RWPE2 (cell line): ENCODE measurements at places on chromosomes 13 and 19.

- no peak for DNase-seq
These were observed 5.5 kb upstream of the PDE4C start for GRCh38 chr19:18231775-18232174.

GRCh38 chr13:41639237-41639904, 182.0 kb downstream of the RGCC start:
- DNase-seq = no peak

DNA sequence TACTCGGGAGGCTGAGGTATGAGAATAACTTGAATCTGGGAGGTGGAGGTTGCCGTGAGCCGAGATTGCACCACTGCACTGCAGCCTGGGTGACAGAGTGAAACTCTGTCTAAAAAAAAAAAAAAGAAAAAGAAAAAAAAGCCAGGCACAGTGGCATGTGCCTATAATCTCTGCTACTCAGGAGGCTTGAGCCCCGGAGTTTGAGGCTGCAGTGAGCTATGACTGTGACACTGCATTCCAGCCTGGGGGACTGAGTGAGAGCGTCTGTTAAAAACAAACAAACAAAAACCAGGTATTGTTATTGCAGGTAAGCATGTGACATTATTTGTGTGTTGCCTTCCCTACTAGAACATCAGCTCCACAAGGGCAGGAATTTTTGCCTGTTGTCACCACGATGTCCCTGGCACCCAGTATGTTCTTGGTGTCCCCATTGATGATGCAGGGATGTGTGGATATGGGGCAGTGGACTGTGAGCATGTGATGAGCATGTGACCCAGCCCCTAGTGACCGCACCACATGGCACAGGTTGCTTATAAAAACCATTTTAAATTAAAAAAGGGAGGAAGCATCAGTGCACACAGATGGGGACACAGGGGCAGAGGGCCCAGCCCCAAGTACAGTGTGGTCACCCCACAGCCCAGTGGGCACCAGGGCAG, 1.6 kb upstream of the KANK2 start:
- DNase-seq = no peak

DNA sequence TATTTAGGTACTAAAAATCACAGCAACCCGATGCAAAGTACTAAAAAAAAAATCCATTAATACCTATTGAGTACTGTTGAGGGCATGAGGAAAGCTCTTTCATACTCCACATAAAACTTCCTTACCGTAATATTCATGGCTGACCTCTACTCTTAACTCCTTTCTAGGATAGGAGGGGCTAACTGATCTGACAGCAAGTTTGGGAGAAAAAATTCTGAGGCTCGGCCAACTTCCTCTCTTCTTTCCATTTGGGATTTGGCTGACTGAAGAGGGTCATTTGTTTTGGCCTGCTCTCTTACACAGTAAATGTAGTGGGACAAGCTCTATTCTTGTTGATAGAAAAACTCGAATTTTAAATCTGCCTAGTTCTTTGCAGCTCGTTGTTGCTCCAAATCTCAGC, 9.4 kb upstream of the USPL1 start:
- DNase-seq = no peak

- peak; percentile 68 for DNase-seq
These were observed 314.2 kb downstream of the DLEU7 start for GRCh38 chr13:50529154-50529882.

DNA sequence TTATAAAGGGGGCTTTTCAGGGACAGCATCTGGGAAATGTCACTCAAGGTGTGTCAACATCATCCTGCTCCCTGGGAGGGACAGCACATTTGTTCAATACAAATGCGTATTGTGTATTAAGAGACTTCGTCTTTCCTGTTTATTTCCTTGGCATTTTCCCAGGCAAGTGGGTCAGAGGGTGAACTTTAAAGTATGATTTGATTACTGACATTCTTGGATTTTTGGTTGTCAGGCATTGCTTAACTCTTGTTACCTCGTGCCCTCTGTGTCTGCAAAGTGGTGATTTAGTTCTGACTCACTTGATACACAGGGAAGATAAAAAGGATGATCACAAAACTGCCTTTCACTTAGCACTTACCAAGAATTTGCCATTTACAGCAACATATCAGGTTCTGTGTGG, 292.7 kb downstream of the SUCLA2 start:
- no peak for DNase-seq

DNA sequence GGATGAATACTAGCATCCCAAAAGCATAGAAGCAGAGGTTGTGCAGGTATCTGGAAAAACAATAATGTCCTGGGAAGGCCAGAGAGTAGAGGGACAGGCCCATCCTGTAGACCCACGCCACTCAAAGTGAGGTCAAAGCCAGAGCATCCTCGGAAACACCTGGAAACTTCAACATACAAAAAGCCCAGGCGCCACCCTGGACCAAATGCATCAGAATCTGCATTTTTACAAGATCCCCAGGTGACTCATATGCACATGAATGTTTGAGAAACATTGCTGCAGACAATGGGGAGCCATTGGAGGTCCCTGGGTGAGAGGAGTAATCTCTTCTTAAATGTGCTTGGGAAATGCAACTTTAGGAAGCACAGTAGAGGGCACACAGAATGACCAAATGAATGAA, 684.1 kb downstream of the DIAPH3 start:
- DNase-seq = no peak

DNA sequence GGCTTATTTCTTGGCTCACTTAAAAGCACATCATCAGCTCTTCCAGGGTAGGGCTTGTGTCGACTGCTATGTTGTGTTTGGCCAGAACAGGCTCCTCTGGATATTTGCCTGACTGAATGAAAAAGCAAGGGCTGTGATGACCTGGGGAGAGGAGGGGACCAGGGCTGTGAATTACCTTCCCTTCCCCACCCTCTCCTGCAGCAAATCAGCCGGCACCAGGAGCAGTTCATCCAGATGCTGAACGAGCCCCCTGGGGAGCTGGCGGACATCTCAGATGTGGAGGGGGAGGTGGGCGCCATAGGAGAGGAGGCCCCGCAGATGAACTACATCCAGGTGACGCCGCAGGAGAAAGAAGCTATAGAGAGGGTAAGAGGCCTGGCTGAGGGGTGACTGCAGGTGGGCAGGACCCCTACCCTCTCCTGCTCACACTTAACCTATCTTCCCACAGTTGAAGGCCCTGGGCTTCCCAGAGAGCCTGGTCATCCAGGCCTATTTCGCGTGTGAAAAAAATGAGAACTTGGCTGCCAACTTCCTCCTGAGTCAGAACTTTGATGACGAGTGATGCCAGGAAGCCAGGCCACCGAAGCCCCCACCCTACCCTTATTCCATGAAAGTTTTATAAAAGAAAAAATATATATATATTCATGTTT, 4.4 kb downstream of the GADD45GIP1 start:
- no peak for DNase-seq

- DNase-seq = no peak
These were observed 7.0 kb upstream of the MAP3K10 start for GRCh38 chr19:40184273-40184672.

DNA sequence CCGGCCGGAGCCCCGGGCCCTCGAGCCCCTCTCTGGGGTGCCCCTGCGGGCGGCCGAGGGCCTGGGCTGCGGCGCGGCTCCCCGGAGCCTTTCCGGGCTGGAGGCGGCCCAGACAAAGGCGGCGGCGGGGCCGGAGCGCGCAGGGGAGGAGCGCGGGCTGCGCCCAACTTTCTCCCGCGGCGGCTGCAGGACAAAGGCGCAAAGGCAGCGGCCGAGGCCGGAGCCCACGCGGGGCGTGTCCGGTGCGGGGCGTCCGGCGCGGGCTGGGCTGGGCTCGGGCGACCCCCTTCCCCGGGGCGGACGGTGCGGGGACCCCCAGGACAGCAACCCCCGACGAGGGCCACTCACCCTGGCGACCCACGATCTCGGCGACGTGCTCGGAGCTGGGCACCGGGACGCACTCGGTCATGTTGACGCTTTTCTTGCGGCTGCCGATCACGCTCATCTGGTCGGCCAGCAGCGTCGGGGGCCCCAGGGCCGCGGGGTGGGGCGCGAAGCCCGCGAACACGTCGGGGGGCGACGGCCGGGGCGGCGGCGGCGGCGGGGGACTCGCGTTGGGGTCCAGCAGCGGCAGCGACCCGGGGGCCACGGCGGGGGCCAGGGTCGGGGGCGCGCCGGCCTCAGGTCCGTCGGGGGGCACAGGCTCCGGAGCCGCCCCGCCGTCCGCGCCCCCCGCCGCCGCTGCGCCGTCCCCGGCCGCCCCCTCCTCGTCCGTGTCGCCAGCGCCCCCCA, 843 bp downstream of the MEX3D start:
- DNase-seq = no peak

DNA sequence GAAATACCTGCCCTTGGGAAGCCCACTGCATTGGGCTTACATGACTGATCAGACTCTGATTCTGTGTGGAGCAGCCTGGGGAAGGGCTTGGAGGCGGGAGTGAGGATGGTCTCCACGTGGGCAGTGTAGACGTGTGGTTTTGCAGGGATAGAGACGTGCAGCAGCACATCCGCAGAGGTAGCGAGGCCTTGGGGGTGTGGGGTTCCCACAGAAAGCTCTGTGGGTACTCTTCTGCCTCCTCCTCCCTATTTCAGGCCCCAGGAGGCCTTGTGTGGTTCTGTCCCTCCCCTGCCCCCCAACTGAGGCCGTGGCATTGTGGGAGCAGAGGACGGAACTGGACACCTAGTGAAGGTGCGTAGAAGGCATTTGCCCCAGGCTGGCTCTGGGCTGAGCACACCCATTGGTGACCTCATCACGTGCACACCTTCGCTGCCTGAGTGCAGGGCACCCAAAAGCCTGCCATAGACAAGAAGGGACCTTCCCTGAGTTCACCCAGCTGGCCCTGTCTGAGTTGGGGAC, 28.9 kb downstream of the PPP1R37 start:
- no peak for DNase-seq

DNA sequence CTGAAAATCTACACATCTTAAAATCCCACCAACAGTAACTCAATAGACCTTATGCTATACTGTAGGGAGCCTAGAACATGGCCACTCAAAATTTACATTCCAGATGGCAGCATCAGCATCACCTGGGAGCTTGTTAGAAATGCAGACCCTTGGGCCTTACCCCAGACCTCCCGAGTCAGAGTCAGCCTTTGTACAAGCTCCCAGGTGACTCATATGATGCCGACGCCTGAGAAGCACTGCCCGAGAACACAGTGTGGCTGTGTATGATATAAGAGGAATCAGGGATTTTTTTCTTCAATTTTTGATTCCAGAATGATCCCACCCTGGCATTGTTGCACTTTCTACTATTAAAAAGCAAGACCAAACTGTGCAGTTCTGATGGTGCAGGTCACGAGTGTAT, 35.9 kb upstream of the CNMD start:
- no peak for DNase-seq

DNA sequence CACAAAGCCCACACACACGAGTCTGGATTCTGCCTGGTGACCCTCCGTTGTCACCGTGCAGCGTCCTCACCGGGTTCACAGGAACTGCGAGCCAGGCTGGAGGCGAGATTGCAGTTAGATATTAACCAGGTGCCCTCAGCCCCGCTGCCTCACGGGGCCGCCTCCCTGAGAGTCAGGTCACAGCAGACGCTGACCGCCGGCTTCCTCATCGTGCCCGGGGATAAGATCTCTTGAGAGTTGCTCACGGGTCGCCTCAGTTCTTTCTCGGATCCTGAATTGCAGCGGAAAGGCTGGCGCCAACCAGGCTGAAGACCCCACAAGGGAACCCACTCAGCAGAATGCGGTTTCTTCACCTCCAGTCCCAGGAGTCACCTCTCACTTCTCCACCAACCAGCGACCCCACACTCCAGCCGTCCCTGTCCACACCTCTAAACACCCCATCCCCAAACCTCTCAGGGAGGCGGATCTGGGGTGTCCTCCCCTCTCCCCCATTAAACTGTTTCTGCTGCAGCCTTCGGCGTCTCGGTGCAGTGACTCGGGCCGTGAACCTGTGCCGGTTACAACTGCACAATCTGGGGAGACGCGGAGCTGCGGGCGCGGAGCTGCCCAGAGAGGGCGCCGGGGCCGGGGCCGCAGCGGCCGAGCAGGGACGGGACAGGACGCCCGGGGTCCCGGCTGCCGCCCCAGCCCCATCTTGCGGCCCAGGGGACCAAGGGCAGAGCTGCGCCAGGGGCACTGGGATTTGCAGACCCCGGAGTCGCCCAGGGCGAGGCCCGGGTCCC, 591 bp downstream of the ZNF823 start:
- peak; percentile 70 for DNase-seq

- no peak for DNase-seq
These were observed 30.3 kb downstream of the LAMP1 start for GRCh38 chr13:113327391-113327765.

DNA sequence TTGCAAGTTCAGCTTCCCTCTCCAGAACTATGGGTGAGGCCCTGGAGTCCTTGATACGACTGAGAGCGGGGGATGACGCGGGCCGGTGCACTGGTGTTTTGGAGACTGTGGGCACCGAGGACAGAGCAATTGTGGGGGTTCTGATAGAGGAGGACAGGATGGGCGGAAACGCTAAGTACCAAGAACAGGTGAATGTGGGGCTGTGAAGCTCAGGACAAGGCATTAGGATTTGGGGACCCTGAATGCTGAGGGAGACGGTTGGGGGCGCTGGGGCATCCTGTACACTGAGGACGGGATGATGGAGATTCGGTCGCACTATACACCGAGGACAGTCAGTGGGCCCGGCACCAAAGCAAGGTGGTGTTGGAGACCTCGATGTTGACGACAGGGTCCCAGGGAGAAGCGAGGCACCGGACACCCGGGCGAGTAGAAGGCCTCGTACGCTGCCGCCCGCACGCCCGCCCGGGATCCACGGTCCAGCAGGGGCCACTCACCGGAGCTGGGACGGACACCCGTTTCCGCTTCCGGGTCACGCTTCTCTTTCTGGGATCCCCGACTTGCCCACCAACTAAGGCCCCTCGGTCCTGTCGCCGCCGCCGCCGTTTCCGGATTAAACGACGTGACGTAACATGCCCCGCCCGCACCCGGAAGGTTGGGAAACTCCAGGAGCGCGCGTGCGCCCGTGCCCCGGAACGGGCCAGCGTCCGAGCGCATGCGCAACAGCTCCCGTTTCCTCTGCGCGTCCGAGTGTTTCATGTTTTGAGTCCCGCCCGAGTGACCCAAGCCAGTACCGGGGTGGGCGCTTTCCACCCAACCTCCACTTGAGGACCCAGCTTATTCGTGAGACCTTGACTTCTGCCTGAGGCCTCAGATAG, at the start of gene CHMP2A:
Gene CHMP2A (minus strand): TSS at position 612 of the 875 bp plus-strand sequence. CDS start 893 bp downstream, outside the sequence.
- peak; percentile 98 for DNase-seq

GRCh38 chr19:17234911-17235299, 8.9 kb downstream of the OCEL1 start:
- DNase-seq = peak; percentile 70
